ENCODE measurements at places on chromosomes 11 and 22.
A peak's percentile ranks its signal among the peaks of the same experiment; 100 is the strongest.

GRCh38 chr22:39470451-39471291 is 13.9 kb downstream of the MGAT3 start:
- no peak for DNase-seq

DNA sequence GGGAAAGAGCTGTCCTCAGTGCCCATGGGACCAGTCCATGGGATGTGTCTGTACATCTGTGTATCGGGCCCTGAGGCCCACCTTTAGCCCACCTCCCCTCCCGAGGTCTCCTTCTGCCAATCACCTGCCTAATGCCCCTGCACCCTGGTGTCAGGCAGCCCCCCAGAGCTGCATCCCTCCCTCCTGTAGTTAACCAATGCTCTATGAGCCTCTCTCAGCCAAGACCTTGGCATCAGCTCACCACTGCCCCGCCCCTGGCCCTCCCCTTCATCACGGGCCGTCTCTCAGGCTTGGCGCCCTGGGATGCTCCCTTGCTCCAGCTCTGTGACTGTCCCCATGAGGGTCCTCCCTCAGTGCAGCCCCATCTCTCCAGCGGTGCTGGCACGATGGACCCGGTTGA is 18.5 kb downstream of the MGAT3 start:
- DNase-seq: no peak

DNA sequence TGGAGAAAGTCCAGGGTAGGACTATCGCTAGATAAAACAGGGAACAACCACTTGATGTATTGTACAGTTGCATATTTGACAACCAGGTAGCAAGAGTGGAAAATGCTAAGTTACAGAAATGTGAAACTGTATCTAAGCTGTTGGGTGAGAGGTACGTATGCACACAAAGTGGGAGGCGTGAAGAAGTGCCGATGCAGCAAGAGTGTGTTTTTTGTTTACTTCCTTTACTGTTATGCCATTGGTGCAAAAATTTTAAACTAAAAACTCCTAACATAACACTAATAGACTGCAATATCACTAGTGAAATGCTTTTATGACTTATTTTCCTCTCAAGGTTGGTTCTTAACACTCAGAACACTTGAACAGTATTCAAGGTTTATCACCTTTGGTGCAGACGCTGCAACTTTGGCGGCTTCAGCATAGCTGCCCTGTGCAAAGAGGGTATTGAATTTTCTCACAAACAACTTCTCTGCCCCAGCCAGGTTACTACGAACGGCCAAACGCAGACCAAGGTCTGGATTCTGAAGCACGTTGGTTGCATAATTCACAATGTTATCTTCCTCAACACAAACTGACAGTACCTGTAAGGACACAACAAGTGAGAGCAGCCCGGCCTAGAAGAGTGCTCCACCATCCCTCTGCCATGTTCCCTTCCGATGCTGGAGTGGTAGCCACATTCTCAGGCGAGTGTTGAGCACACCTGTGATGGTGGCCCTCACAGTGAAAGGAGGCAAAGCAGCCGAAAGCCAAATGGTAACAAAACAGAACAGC is 55.8 kb upstream of the SLC25A1 start:
- DNase-seq: no peak

DNA sequence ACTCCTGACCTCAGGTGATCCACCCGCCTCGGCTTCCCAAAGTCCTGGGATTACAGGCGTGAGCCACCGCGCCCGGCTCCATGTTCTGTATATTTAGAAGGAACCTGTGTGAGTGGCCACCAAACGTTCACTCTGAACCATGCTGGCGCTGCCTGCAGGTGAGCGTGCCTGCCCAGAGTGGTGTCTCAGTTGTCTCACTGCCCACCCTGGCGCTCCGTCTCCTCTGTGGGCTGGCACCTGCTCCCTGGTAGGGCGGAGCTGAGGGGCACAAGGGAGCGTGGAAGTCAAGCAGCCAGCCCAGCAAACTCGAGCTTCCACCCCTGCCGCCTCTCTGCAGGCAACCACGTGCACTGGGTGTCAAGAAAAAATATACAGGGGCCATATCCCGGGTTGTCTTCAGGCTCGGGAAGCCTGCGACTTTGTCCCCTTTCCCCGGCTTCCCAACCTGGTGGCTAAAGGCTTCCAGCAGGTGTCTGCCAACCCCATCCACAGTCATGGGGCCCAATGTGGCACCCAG is 16.7 kb downstream of the TXN2 start:
- DNase-seq: no peak

DNA sequence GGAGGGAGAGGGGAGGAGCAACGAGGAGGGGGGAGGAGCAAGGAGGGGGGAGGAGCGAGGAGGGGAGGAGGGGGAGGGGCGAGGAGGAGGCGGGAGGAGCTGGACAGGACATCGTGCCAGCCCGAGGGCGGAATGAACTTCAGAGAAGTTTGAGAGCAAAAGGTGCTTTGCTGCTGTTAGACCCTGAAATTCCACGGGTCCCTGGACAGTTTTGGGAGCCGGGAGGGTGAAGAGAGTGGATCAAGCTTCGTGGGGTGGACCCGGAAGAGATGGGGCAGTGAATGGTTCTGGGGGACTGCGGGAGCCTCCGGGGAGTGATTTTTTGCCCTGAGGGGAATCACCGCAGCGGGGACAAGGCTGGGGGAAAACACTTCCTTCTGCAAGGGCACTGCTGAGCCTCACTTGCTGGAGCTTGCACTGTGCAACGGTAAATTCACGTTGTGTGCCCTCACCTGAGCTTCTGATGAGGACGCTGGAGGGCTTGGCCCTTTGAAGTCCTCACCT is 10.7 kb upstream of the NLRP6 start:
- DNase-seq: peak; percentile 72

DNA sequence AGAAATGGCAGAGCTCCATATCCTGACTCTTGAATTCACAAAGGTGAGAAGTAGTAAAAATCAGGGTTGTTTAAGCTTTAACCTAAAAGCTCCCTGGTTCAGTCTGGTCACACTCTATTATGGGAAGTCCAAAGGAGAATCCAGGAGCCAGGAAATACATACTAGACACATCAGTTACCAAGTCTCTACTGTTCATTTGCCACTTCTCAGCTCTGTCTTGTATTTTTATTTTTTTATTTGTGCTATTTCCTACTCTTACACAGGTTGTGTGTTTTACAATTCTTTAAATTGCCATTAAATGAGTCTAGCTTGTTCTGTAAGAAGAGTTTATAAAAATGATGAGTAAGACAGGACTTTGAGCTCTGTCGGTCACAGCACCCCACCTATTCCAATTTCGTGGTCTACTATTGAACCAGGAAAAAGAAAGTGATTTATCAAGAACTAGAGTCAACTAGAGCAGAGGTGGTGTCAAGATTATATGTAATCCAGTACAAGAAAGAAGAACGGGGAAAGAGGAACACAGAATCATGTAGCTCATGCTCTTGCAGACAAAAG is 9.7 kb downstream of the MS4A12 start:
- DNase-seq: no peak

DNA sequence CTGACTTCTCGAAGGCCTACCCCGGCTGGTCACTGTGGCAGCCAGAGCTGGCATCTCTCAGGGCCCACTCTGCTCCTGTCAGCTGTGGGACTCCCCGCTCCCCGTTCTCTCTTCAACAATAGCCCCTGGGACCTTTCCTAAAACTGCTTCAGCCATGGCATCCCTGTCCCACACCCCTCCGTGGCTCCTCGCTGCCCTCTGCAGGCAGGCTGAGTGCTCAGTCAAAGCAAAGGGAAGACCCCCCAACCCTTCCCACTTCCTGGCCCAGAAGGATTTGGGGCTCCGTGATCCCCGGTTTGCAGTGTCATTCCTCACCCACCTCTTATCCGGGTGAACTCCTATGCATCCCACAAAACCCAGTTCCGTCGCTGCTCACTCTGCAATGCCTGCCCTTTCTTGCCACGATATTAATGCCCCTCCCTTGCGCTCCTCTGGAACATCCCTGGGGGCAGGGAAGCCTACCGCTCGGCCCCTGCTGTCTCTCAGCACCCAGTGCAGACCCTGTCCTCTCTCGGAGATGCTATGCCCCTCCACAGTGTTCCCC is 1.6 kb upstream of the TH start:
- no peak for DNase-seq

- DNase-seq: no peak
Observed at GRCh38 chr22:27780161-27780575, 21.4 kb downstream of the MN1 start.

- no peak for DNase-seq
Observed at GRCh38 chr11:19117760-19118097, 761 bp downstream of the ZDHHC13 start.

DNA sequence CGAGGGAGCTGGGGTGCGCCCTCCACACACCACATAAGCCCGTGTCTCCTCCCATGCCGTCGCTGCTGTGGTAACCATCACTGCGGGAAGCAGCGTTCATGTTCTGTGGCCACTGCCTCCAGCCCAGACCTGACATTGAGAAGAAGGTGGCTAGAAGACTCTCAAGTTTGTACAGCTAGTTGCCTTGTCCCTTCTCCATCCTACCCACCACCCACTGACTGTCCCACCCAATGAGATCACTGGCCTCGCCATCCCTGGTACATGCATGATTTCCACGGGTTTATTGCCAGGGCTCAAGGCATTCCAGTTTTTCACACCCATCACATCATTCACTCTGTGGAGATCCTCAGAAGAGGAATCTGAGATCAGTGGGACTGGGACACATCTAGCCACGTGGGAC is 33.0 kb downstream of the AHNAK start:
- DNase-seq: no peak

- DNase-seq: no peak
Observed at GRCh38 chr22:38211556-38211955, 9.8 kb downstream of the MAFF start.

DNA sequence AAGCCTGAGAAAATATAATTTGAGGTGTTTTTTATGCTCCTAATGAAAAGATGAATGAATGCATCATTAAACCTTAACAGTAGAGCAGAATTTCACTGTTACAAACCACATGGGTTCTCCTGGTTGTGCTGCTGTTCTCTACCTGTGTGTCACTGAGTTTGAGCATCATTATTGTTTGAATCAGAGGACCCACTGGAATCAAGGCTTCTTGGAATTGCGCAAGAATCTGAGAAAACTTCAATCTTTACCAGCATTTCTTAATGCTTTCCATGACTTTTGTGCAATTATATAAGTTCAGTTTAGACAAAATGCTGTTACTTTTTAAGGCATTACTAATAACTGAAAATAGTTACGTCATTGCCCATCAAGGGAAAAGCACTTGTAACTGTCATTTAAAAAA is 18.8 kb upstream of the RBX1 start:
- no peak for DNase-seq

DNA sequence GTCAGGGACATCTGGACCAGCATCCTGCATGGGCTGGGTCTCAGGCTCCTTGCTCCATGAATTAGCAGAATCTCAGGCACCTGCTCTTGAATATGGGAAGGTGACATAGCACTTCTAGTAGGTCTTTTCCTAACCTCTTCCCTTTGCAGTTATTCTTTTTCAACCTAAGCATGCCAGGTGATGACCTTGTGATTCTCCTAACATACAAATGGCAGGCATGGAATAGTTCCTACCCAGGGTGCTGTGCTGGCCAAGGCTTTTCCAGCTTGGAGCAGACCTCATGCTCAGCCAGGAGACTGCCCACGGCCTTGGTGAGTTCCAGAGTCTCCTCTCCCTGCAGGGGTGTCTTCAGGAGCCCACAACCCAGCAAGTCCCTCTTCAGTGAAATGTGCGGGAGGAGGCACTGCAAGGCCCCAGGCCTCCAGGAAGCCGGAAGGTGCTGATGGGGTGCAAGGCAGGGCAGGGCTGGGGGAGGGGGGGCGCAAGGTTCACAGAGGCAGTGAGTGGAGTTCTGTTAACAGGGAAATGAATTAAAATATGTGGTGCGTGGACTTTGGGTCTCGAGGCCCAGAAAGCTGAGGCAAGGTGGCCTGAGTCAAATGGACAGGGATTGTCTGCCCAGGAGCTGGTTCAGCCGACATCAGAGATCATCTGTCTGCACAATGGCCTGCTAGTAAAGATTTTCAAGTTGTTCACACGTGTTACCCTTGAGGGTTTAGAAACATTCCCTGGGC is 75.9 kb upstream of the SEPTIN5 start:
- DNase-seq: no peak
